ENCODE measurements at places on chromosomes 3 and 15.
A peak's percentile ranks its signal among the peaks of the same experiment; 100 is the strongest.

GRCh38 chr3:107837895-107838612, 252.8 kb downstream of the CD47 start:
- no peak for DNase-seq

- DNase-seq: no peak
Measured at GRCh38 chr3:158109295-158109803, 540 bp upstream of the RSRC1 start.

DNA sequence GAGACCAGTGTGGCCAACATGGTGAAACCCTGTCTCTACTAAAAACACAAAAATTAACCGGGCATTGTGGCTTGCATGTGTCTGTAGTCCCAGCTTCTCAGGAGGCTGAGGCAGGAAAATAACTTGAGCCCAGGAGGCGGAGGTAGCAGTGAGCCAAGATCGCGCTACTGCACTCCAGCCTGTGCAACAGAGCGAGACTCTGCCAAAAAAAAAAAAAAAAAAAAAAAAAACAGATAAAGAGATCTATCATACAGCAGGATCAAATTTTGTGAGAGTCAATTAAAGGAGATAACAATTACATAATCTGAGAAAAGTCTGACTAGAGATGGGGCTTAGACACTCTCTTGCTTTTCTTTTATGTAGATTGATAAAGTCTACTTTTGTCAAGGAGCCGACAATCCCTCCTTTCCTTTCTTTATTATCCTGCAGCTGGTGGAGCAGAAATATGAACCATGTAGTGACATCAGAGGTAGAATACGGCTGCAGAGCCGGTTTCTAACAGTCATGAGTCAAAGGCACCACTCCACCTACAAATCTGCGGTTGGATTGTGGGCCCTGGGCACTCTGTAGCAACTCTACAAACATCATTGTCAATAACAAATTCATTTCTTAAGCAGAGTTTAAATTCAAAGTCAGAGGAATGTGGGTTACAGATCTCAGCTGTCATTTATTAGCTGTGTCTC, 9.0 kb downstream of the C2CD4A start:
- peak; percentile 55 for DNase-seq

DNA sequence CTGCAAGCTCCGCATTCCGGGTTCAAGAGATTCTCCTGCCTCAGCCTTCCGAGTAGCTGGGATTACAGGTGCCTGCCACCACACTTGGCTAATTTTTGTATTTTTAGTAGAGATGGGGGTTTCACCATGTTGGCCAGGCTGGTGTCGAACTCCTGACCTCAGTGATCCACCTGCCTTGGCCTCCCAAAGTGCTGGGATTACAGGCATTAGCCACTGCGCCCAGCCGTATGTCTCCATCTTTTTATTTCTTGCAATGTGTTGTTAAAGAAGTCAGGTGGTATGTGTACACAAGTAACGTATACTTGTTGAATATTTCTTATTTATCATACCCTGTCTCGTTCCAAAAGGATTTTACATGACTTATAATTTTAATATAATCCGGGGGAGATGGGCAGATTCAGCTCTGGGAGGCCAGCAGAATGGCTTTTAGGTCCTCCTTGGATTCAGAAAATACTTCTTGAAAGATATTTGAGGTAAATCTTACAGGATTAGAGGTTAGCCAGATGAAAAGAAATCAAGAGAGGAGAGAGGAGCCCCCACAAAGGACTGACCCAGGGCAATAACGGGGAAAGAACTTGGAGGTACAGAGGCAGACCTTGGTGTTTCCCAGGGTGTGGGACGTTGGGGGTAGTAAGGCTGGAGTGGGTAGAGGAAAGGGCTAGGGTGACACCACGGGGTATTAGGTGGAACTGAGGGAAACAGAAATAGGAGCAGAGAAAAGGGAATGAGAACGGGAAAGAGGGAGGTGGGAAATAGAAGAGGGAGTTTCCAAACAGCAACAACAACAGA, 27.2 kb upstream of the MUC20 start:
- no peak for DNase-seq

- DNase-seq: peak; percentile 70
Measured at GRCh38 chr3:106006001-106006400, 137.2 kb upstream of the CBLB start.

GRCh38 chr15:101675015-101675414, 22.8 kb upstream of the TM2D3 start:
- peak; percentile 88 for DNase-seq

GRCh38 chr3:5767304-5767703, 579.8 kb downstream of the EDEM1 start:
- no peak for DNase-seq

- DNase-seq: no peak
Measured at GRCh38 chr15:41128174-41128902, 12.3 kb upstream of the INO80 start.

DNA sequence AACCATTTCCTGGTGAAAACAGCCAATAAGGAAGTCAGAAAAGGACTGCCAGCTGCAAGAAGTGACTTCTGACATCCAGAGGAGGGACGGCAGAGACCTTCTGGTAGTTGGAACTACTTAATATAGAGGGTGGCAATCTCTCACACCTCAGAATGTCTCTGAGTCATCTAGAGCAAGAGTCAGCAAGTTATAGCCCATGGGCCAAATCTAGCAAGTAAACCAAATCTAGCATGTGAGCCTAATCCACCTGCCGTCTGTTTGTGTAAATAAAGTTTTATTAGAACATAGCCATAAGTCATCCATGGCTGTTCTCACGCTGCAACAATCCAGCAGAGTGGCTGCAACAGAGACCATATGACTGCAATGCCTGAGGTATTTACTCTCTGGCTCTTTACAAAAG, 160.5 kb upstream of the NR2E3 start:
- DNase-seq: no peak

DNA sequence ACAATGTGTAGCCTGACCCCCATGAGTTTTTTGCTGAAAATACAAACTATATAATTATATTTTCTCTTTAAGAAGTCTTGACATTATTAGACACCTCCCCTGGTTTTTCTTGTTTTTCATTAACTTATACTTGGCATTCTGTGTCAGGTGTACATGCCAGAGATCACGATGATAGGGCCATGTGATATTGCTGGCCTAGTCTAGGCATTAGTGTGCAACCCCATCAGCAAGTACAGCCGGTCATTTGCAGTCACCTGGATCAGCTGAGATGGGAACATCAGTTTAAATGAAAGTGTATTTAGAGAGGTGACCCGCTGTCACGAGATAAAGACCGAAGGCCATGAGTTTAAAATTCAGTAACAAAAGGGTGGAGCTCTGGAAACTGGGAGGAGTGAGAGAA, 12.6 kb upstream of the SPPL2A start:
- DNase-seq: no peak

Data from fibroblast of skin of right quadriceps (primary cell).